ENCODE measurements at places on chromosomes 4 and X.

- no peak for DNase-seq
Observed at GRCh38 chr4:38654273-38654672, 9.7 kb upstream of the KLF3 start.

DNA sequence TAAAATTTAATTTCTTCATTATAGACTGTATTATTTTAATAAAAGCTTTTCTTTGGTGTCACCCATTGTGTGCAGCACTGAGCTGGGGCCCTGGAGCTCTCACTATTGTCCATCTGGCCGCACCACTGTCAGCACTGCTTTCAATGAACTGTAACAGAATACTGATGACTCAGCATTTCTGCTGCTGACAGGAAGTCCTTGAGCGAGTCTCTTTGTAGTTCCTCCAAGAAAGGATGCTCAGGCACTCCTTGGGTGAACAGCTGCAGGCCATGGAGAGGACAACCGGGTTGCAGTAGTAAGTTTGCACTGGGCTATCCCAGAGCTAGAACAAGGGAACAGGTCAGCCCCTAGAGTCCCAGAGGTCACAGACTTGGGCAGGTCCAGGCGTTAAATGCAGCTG, 81.6 kb downstream of the SORBS2 start:
- DNase-seq: no peak

- no peak for DNase-seq
Observed at GRCh38 chr4:123102897-123103471, 180.6 kb upstream of the NUDT6 start.

DNA sequence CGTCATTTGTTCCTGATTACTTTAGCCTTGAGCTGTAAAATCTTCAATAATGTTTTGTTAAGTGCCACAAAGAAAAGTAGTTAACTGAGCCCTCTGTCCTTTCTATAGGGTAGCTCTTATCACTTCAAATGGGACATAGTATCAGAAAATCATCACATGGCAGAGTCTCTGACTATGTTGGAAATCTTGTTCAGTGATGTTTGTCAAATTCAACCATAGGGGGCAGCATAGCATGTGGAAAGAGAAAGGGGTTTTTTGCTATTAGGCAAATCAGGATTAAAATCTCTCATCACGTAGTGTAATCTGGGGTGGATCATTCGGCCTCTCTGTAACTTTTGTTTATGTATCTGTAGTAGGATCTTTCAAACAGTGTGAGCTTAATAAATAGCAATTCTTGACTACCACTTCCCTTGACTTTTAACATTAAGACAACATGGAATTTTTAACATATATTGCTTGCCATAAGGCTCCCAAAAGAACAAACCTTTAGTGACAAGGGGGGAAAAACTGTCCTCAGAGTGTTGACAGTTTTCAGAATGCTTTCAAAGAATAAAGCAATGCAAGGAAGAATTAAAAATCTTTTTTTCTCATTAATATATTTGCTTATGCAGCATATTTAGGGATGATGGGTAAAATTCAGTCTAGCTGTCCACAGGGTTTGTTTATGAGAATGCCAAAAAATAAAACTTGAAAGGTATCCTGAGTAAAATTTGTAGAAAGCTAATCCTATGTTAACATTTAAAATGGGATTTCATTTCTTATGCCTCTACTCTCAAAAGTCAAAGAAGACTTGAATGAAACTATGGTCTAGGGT, 127.2 kb downstream of the FBXW7 start:
- peak; percentile 27 for DNase-seq

DNA sequence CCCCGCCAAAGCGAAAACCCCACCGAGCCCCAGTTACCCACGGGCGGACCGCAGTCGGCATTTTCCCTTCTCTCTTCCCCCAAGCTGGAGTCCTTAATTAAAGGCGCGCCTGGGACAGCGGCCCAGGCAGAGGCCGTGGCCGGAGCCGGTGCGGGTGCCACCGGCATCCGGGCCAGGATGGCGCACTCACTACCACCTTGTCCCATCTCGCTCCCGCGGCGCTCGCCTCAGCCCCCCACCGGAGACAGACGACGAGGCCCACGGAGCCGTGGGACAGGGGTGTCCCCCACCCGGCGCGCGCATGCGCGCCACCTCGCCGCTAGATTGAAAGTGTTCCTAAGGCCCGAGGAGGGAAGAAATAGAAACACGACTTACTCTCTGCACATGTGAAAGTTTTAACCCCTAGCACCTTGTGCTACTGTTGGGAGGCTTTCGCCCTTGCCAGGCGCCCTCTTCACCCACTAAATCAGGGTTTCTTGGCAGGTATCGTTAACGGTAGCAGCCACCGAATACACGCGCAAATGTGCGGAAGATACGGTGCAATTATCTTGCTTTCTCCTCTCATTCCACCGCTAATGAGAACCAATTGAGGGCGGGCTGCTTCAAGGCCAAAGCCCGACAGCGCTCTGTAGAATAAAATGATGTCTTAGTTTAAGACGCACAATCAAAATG, 64.3 kb upstream of the CCDC160 start:
- DNase-seq: no peak

DNA sequence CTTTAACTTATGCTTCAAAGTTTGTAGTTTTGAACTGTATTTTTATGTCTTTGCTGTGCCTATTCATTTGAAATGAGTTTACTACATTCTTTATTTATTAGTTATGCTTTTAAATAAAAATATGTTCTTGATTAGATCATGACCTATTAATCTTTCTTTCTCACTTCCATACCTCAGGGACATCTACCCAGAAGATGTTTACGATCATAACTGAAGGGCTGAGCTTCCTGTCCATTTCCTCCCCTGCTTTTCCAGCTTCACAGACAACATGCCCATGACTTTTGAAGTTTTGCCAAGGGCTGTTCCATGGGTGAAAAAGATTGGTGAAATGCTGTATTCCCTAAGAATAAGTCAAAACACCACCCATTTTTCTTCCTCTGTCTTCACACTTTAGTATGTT, 99.7 kb upstream of the DDIT4L start:
- no peak for DNase-seq

DNA sequence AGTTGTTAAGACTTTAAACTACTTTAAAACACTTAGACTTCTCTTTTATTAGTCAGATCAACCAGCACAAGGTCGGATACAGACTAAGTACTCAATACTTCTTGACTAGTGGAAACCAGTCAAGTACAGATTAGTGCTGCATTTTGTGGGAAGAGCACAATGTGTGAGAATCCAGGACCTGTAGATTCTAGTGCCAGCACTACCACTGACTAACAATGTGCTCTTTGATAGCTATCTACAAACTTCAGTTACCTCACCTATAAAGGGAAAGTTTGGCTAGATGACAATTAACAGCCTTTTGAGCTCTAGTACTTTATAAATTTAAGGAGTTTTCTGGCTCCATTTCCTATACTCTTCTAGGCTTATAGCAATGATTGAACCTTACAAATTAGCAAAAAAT, 181.5 kb downstream of the SLC4A4 start:
- peak; percentile 55 for DNase-seq

- no peak for DNase-seq
Observed at GRCh38 chrX:120023259-120023658, 54.2 kb downstream of the RHOXF2B start.

DNA sequence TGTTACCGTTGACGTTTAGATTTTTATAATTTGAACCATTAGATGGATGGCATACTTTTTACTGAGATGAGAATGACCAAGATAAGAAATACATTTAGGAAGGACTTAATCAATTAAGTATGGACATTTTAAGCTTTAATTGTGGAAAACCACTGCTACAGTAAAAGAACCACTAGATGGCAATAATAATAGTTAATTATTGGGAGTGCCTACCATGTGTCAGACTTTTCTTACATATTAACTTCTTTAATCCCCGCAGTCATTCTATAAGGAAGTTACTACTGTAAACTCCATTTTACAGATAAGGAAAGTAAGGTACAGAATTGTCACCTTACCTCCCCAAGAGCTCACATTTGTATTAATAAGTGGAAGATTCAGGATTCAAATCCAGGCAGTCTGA, 48.5 kb upstream of the MYOZ2 start:
- no peak for DNase-seq

- DNase-seq: no peak
Observed at GRCh38 chr4:116374815-116375214, 710.6 kb downstream of the TRAM1L1 start.

GRCh38 chr4:129603241-129603931, 507.4 kb downstream of the C4orf33 start:
- DNase-seq: no peak

GRCh38 chr4:158484173-158484885, 37.4 kb upstream of the RXFP1 start:
- DNase-seq: no peak

- DNase-seq: no peak
Observed at GRCh38 chrX:29083823-29084222, 496.6 kb downstream of the IL1RAPL1 start.

GRCh38 chr4:14110407-14110806, 482.9 kb upstream of the BOD1L1 start:
- DNase-seq: no peak

DNA sequence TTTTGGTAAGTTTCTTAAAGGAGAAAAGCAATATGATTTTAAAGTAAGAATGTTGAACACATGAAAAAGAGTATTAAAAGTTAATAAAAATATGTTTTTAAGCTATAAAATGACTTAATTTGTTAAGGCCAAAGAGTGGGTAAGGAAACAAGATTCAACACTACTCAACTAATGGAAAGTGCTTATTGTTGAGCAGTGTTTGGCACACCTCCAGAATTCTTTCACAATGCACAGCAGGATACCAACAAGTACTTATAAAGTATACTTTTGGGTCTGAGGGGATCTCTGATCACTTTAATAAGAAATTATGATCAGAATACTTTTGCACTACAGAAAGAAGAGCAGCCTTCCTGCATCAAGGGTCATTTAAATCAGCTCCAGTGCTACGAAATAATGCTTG, 5.9 kb downstream of the LAMP2 start:
- DNase-seq: peak; percentile 45

DNA sequence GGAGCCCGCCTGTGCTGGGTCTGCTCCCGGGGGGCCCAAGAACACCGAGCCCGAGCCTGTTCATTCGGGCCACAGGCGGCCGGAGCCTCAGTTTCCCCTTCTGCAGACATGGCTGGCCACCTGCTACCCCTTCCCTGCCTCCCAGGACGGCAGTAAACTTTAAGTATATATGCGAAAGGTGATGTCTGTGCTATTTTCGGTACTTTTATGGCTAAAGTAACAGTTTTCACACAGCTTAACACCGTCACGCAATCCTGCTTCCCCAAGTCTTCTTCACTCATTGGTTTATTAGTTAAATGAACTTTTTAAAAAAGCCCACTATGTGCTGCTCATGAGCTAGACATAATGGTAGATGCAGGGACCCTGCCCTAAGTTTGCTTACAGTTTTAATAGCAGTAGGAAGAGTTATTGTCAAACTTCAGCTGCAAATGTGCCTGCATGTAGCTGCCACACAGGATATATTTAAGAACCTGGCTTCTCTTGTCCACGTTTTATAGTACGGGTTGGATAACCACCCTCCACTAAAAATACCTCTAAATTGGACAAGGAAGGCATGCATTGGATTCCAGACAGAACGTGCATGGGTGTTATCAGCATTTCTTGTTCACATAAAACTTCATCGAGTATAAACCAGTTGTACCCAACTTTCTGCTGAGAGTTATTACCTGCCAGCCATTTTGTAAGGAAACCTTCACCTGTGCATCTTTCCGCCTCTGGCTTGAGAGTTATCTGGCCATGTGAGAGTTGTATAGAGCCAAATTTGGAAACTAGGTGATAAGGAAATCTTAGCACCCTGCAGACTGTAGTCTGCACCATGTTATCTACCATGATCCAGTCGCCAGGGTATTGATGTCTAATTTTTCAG, 741 bp downstream of the ANAPC4 start:
- DNase-seq: no peak

DNA sequence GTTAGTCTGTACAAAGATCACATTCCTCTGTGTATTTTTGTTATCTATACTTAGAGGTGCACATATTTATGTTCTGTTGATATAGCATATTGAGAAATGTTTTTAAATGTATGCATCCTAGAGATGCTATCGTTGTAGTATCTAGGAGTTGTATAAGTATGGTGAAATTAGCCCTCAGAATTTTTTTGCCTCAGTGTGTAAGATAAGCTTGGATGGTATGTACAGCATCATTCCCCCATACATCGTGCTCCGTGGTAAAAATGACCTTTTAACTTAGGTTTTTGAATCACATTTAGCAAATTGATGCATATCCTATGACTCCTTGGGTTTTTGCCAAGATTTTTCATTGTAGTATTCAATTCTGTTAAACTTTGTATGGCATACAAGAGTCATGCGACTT, 113.5 kb downstream of the RPA4 start:
- DNase-seq: no peak

DNA sequence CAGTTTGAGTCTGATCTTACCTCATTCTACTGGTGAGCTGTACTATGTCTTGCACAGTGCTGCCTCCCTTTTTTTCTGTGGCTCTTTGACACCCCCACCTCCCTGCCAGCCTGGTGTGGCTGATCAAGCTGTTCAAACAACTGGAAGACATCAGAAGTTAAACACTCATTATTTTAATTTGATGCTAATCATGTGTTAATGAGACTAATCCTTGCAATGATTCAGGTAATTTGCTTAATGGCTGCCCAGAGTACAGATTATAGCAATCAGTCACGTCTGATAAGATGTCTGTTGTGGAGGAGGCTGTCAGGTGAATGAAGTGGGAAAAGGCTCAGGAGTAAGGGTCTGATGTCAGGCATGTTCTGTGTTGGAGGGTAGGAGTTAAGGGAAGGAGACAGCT, 87.4 kb upstream of the GK2 start:
- DNase-seq: no peak

- no peak for DNase-seq
Observed at GRCh38 chr4:53629296-53629695, 38.0 kb upstream of the LNX1 start.

- no peak for DNase-seq
Observed at GRCh38 chr4:6251365-6251764, 18.3 kb upstream of the WFS1 start.

DNA sequence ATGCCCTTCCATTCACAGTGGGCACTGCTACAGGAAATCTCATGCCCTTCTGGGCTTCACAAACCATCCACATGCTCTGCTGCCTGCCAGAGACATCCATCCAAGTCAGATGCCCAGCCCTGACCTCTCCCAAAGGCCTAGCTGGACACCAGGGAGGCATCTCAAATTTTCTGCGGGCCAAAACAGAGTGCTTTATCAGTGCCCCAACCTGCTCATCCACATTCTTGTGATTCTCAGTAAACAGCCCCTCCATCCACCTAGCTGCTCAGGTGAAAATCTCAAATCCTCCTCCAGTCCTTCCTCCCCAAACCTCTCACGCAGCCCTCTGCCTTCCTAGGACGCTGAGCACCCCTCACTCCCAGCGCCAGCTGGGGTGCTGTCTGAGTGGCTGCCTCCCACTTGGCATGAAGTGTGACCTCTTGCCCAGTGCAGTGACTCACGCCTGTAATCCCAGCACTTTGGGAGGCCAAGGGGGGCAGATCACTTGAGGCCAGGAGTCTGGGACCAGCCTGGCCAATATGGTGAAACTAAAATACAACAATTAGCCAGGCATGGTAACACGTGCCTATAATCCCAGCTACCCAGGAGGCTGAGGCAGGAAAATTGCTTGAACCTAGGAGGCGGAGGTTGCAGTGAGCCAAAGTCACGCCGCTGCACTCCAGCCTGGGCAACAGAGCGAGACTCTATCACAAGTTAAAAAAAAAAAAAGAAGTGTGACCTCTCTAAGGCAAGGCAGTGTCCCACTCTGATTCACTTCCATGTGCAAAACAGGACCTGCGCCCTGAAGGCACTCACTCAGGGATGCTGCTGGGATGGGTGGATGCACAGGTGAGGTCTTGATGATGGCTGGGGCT, 1.7 kb upstream of the AFAP1 start:
- DNase-seq: peak; percentile 19
